A172 (cell line): ENCODE measurements at places on chromosomes 13 and 19. TPM values are rescaled to one million over a fixed set of nuclear protein-coding genes. Genes with fewer than 3 reads are reported as not detected.

GRCh38 chr13:27965740-27966640 is 3.1 kb downstream of the CDX2 start:
- DNase-seq: no peak

GRCh38 chr13:84705982-84706710 is 823.9 kb upstream of the SLITRK1 start:
- DNase-seq: no peak

Gene LILRB5
- total RNA-seq: not detected in 2 replicates

DNA sequence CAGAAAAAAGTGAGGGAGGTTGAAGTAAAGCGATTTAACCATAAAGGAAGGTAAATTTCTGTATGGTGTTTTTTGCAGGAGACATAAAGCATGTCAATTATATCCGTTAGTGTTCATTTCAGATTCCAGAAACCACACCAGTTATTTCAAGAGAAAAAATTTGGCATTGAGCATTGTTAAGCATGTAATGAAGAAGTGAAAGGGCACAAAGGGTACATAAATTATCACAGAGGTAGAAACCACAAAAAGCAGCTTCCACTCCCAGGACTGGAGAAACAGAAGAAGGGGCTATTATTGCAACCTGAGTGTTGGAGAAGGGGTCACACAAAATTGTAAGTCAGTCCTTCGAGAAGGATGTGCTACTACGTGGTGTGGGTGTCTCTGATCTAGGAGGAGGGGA is 72.2 kb upstream of the DACH1 start:
- peak; percentile 1 for DNase-seq

DNA sequence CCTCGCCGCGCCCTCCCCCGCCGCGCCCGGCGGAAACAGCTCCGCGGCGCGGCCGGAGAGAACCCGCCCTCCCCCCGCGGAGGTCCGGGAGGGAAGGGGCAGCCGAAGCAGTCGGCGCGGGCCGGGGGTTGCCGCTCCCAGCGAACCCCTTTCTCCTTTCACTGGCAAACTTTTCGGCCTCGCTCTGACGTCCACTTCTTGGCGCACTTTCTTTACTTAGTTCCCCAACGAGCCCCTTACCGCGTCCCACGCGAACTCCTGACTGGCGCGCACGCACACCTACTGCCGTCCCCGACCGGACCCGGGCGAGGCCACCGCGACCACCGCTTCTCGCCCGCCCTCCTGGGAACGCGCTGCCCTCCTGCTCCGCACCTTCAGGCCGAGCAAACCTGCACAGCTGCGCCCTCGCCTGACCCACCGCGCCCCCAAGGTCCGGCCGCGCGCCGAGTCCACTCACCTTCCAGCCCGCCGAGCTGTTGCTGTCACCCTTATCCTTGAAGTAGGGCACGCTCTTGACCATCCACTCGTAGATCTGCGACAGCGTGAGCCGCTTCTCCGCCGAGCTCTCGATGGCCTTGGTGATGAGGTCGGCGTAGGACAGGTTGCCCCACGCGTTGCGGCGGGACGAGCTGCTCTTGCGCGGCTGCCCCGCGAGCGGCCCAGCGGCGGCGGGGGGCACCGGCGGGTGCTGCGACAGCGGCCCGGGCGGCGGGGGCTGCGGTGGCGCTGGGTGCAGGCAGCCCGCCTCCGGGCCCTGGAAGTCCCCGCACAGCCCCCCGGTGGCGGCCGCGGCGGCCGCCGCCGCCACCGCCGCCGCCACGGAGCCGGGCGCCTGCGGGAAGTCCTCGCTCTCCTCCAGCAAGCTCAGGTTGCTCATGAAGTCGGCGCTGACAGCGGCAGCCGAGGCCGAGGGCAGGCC is 1.1 kb downstream of the FOXO1 start:
- no peak for DNase-seq

Gene TEX26
- total RNA-seq: not detected in 2 replicates
